ENCODE measurements at places on chromosomes 3 and 15.

- DNase-seq: no peak
Measured at GRCh38 chr3:71825551-71826283, 40.8 kb upstream of the PROK2 start.

DNA sequence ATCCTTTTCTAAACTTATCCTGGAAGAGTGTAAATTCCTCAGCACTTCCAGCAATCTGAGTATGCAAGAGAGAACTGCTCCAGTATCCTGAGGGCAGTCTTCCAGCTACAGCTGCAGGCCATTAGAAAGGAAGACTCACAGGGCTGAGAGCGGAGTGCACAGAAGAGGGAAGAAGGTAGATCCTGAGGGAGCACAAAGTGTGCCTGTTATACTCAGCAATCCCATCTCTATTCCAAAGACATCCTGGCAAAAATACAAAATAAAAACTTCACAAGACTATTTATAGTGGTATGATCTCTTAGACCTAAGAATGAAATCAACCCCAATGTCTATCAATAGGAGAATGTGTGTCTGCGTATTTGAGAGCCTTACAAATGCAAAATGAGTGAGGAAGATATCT is 292.0 kb downstream of the ZIC1 start:
- DNase-seq: no peak

GRCh38 chr3:157204431-157204830 is 44.5 kb upstream of the CCNL1 start:
- peak; percentile 34 for DNase-seq

DNA sequence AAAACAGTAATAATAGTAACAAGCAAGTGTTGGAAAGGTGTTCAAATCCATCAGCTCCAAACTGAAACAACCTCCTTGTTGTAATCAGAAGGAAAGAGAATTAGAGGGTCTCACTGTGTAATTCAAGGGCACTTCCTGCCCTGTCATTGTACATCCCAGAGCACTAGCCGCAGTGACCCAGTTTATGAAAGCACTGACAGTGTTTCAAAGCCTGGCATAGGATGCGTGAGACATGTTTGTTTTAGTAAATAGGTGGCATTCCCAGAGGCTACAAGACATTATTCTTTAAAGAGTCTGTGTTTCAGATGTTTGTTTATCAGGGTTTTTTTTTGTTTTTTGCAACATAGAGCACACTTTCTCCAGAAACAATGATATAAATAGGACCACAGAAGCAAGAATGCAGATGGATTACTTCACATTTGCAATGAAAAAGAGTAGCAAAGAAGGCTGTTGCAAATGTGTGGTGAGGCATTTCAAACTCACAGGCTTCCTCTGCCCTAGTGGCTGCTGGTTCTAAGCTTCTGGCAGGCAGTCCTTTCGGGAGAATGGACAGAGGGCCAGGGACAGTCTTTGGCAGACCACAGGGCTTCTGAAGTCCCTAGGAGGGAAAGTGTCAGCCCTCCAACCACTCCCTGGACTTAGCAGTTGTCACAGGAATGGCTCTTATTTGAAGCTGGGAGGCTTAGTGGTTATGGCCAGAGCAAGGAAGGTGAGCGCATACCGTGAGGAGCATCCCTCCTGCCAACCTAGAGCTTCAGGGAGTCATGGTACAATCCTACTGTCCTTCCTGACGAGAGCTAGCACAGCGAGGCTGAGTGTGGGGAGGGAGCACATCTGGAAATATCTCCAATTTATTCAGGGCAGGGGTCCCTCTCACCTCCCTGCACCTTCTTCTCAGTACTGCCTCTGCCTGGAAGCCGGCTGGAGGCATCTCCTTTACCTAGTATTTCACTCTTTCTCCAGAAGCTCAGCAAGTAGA is 31.4 kb upstream of the TIPARP start:
- no peak for DNase-seq

DNA sequence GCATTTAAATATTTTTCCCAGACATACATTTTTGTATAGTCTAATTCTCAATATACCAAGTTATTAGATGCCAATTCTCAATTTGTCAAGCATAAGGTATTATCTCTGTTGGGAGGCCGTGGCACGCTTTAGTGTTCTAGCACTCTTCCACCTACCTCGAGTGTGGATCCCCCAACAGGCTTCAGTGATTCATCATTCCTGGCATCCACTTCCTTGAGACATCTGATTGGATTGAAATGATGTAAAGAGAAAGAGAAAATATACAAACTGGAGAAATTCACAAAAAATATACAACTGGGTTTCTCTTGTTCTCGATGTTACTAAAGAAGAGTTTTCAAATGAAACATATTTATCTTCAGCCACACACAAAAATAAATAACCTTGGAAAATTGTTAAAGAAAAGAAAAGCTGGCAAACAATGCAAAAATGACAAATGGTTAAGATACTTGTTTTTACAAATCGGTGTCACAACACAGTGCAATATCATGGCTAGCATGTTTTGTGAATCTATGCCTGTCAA is 218.0 kb upstream of the CDIN1 start:
- peak; percentile 46 for DNase-seq

DNA sequence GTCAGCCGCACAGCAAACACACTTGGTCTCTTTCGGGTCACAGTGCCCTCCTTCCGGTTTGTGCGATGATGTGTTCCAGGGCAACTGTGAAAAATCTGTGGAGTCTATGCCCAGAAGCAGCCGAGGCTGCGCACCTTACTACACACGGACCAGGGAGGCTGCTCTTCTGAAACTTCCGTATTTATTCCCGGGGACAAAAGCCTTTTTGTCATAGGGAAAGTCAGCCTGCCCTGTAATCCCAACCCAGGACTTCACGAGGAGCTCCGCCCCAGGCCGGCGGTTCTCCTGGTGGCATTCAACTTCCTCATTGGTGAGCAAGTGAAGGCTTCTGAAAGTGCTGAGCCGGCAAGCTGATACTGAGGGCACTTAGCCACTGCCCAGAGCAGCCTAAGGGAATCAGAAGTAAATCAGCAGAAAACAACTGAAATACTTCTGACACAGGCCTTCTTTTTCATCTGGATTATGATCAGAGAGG is 126.5 kb downstream of the FMN1 start:
- peak; percentile 89 for DNase-seq

DNA sequence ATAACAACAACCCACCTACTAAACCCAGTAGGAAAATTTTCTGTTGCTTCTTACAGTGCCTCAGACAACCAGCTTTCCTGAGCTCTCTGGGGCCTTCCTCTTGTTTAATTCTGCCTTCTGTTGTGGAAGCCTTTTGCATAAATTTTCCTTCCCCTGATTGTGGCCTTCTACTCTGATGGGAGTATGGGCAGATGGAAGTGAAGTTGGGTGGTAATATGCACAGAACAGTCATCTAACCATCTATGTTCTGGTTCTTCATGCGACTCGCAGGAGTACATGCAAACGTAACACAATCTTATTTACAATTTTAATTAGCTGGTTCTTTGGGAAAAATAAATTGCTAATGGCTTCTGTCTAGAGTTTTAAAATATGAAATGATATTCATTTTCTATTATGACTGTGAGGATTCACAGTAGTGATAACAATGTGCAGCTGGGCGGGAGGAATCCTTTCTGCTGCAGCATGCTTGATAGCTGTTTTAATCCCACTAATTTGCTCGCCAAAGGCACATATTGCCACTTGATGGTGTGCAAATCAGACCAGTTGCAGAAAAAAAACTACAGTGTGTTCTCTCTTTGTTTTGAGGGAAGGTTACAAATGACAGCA is 311.5 kb upstream of the ROPN1 start:
- no peak for DNase-seq

DNA sequence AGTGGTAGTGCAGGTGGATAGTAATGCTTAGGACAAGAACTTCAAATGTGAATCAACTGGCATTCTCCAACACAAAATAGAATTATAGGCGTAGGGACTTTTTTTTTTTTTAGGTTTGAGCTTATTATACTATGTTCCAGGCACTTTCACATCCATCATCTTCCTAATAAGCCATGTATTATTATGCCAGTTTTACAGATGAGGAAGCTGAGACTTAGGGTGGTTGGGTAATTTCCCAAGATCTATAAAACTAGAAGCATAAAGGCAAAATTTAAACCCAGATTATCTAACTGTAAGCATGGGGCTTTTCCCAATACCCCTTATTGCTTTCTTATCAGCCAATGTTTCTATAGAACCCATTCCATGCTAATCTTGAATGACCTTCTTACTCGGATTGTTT is 75.1 kb upstream of the ETV5 start:
- DNase-seq: no peak

- no peak for DNase-seq
Measured at GRCh38 chr15:38154837-38155236, 97.8 kb upstream of the SPRED1 start.

DNA sequence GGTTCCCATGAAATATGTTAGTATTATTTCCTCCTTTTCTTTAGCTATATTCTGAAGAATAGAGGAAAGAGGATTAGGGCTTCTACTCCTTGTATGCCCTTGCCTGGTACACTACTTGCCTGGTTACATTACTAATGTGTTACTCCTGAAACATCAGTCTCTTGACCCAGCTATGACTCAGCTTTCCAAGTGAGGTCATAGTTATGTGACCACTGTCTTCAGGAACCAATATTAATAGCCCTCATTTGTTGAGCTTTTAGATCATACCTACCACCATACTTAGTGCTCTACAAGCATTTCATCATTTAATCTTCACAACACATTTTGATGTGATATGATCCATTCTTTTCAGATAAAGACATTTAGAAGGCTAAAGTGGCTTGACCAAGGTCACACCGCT is 60.3 kb downstream of the CMSS1 start:
- peak; percentile 92 for DNase-seq

Measured in kidney tubule cell (primary cell).